PC-3 (cell line): ENCODE measurements at places on chromosomes 11 and 22. TPM values are rescaled to one million over a fixed set of nuclear protein-coding genes. Genes with fewer than 3 reads are reported as not detected.

Gene CASP12
- not detected in 2 replicates for total RNA-seq

Gene TIGD3
- 1.3 and 1.6 TPM in 2 replicates for total RNA-seq

Gene PIWIL4
- 0.15 and 0.17 TPM in 2 replicates for total RNA-seq

Gene MS4A8
- total RNA-seq: not detected in 2 replicates

Gene RAG2
- not detected in 2 replicates for total RNA-seq

Gene POU2F3
- total RNA-seq: 0.62 and 0.81 TPM in 2 replicates

Gene SLC22A25
- total RNA-seq: not detected in 2 replicates

Gene SLN
- 0.40 TPM in 1 of 2 replicates, not detected in the other for total RNA-seq
